ENCODE measurements at places on chromosomes 12 and 14. TPM values are rescaled to one million over a fixed set of nuclear protein-coding genes. Genes with fewer than 3 reads are reported as not detected.

Gene SMOC1
- total RNA-seq: not detected

Gene ENDOU
- not detected for total RNA-seq

Gene CAPZA3
- total RNA-seq: not detected

Gene GLIPR1L2
- 0.63 TPM for total RNA-seq

Gene WIF1
- not detected for total RNA-seq

Gene POTEG
- not detected for total RNA-seq

Gene MFAP5
- total RNA-seq: 160 TPM

Gene CMTM5
- total RNA-seq: not detected

Gene GPR135
- total RNA-seq: 3.0 TPM

Gene LMNTD1
- total RNA-seq: 0.66 TPM

Gene ARMH4
- total RNA-seq: 6.8 TPM

Data from HFFc6 (cell line).